ENCODE measurements at places on chromosomes 2 and 18.
A peak's percentile ranks its signal among the peaks of the same experiment; 100 is the strongest.

- no peak for DNase-seq
These were observed 1224.8 kb downstream of the SUCLG1 start for GRCh38 chr2:83234246-83234645.

GRCh38 chr2:10035053-10035422, 8.3 kb upstream of the KLF11 start:
- no peak for DNase-seq

DNA sequence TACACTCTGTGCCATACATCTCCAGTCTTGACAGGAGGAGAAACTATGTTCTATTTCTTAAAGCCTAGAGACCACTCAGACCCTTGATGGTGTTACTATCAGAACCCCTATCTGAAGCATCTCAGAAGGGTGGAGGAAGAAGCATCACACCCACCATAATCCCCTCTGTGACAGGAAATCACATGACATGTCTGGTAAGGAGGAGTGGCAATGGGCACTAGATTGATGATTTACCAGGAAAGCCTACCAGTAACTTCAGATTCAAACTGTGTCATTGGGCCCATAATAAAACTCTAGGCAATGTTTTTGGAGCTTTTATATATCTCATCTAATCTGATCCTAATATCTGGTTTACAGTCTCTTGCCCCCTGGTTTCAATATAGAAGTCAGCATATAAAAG, 37.1 kb upstream of the C2orf66 start:
- no peak for DNase-seq

- DNase-seq = no peak
These were observed 7.0 kb upstream of the TYMS start for GRCh38 chr18:650428-650858.

DNA sequence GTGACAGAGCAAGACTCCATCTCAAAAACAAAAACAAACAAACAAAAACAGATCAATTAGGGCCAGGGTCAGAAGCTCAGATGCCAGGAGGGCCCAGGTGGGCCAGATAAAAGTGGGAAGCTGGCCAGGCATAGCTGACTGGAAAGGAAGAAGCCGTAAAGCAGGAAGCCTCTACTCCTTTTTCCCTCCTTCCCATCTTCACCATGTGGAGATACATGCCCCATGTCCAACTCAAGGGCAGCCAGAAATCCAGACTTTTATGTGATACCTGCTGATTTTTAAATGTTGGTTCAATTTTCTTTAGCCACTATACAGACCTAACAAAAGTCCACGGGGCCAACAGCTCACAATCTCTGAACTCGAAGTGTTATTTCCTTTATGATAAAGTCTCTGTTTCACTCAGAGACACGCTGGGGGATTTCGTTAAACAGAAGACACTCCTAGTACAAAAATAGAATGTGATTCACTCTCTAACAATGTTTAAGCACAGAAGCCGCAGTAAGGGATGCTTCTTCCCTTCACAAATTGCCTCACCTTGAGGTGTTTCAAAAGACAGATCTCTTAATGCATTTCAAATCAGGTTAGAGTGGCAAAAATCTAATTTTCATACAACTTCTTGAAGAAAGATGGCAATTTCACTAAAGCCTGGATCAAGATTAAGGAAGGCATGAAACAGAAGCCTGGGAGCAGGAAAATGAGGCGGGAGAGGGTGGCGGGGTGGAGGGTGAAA, 14.0 kb downstream of the TMEM247 start:
- DNase-seq = peak; percentile 79

GRCh38 chr2:174336501-174337336, 2.0 kb downstream of the SP9 start:
- peak; percentile 61 for DNase-seq

- no peak for DNase-seq
These were observed 566.6 kb upstream of the DSEL start for GRCh38 chr18:68083131-68083530.

- DNase-seq = peak; percentile 78
These were observed 47.5 kb downstream of the ZFP36L2 start for GRCh38 chr2:43178602-43179542.

DNA sequence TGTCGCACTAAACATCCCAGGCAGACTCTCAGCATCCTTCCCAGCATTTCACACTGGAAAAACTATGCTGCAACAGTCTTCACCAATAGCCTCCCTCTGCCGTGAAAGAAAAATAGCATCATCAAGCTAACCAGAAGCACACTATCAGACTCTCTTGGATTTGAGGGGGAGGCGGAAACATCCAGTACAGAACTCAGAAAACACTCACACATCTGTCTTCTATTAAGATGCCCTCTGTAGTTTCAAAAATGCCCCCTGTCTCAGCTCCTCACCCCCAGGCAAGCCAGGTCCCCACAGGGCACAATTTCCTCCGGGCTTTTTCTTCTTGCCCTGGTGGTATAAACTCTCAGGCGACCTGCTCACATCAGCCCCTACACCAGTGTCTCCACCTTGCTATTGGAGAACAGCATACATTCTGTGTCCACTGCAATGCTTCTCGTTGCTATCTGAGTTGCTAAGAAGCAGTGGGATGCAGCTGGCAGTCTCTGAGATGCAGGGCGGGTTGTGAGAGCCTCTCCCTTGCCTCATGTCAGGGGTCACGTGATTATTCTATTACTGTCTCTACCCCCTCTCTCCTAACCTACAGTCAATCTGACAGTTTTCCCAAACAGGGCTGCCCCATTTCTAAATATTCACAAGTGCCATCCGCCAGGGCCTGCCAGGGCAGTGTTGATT, 189.9 kb downstream of the INO80D start:
- DNase-seq = no peak

DNA sequence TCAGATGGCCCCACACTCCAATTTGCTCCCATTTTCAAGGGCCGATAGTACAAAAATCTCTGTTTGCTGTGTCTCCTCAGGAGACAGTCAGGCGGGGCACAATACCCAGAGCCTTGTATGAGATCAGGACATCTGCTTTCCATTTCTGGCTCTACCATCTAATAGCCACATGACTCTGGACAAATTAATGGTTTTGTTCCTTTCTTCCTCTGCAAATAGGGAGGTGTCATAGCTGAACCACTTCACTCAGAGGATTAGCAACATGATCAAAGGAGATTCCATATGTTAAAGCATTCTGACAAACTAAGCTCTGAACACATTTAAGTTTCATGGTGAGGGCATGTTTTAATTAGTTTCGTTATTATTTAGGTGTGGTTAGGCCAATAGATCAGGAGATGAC, 602.1 kb upstream of the SYT4 start:
- no peak for DNase-seq

GRCh38 chr2:211416373-211416772, 860.0 kb downstream of the CPS1 start:
- no peak for DNase-seq

- no peak for DNase-seq
These were observed 63.9 kb upstream of the ZNF397 start for GRCh38 chr18:35176925-35177324.

DNA sequence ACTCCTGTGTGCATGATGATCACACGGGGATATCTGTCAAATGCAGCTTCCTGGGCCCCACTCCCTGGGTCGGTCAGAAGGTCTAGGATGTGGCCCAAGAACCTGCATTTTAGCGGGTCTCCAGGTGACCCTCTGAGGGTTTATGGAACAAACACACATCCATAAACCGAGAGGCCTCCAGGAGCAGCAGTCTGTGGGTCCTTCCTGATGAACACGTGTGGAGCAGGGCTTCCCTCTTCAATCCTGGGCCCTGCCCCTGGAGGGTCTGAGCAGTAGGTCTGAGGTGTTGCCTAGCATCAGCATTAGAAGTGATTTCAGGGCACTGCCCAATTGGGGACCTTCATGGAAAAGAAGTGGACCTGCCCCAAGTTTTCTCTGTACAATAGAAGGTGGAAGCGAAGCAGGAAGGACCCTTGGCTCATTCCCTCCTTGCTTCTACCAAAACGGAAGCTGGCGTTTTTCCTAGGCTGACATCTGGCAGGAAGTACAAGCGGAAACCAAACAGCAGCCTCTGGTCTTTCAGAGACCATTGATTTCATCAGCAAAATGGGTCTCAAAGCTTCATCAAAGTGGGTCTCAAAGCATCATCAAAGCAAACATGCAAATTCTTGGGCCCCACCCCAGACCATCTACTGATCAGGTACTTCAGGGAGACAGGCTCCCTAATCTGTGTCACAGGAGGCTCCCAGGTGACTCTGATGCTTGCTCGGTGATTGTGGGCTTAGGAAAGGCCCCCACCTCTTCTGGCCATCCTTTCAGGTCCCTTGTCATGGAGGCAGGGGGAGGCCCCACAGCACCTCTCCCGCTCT, 30.7 kb downstream of the INO80C start:
- DNase-seq = no peak

- peak; percentile 9 for DNase-seq
These were observed 1.3 kb upstream of the ACKR3 start for GRCh38 chr2:236568068-236568921.

DNA sequence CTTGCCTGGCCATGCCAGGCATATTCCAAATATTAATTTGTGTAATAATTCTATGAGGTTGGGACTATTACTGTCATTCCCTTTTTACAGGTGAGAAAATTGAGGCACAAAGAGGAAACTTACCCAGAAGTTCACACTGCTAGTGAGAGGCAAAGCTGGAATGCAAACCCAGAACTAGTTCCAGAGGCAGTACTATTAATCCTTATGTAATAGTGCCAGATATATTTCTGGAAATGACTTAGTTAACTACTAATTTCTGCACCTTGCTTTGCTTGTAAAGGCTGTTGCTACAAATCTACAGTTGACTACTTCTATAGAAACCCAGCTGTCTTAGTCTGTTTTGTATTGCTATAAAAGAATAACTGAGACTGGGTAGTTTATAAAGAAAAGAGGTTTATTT, 5.3 kb upstream of the CFLAR start:
- no peak for DNase-seq

GRCh38 chr2:238487134-238487533, 60.4 kb downstream of the ASB1 start:
- no peak for DNase-seq

DNA sequence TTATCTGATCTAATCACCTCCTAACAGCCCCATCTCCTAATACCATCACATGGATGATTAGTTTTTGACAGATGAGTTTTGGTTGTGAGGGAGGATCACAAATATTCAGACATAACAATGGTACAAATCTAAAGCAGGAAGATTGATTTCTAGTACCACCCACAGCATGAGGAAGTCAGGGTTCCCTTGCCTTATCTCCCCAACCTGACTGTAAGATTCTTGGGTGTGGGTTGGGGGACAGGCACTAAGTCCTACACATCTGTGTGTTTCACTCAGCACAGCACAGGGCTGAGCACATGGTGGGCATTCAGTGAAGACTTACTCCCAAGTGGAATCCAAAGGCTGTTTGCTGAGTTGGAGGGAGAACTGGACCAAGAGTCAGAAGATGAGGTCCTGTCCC, 93.8 kb upstream of the CXCR4 start:
- no peak for DNase-seq

- DNase-seq = peak; percentile 28
These were observed 50.7 kb upstream of the PAIP2B start for GRCh38 chr2:71277536-71278103.

- peak; percentile 58 for DNase-seq
These were observed 20.8 kb downstream of the CRIM1 start for GRCh38 chr2:36376319-36376765.

GRCh38 chr2:101150306-101151145, 656 bp downstream of the TBC1D8 start:
- peak; percentile 40 for DNase-seq

DNA sequence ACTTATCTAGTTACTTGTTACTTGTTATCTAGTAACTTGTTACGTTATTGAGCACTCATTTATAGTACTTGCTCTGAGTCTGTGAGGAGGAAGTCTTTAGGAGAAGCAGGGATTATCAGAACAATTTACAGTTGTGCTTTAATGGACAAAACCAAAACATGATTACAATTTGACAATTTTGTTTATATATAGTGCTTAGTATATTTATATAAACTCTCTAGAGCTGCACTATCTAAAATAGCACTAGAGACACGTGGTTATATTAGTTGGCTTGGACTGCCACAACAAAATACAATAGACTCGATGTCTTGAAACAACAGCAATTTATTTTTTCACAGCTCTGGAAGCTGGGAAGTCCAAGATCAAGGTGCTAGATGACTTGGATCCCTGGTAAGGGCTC, 78.4 kb downstream of the BMPR2 start:
- no peak for DNase-seq

GRCh38 chr18:31697351-31698298, 13.2 kb upstream of the B4GALT6 start:
- DNase-seq = no peak

- DNase-seq = peak; percentile 65
These were observed 25.8 kb upstream of the SRD5A2 start for GRCh38 chr2:31606509-31606908.

GRCh38 chr2:59575191-59575590, 978.3 kb downstream of the BCL11A start:
- DNase-seq = no peak

GRCh38 chr2:136204971-136205370, 87.0 kb upstream of the CXCR4 start:
- no peak for DNase-seq

DNA sequence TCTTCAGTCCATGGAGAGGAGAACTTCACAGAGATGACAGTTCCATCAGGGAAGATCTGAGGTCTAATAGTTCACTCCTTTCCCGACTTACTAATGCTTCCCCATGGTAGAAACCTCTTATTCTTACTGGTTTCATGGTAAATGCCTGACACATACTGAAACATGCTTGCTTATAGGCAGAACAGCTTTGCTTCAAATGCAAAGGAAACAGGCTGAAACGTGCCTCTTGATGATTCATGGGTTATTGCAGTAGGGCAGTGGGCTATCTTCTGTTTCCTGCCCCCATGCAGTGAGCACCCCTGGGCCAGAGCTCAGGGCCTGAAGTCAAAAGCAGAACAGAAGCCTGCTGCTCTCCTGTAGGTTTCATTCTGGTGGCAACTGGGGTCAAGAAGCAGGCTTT, 223.5 kb downstream of the RDH14 start:
- DNase-seq = peak; percentile 12

DNA sequence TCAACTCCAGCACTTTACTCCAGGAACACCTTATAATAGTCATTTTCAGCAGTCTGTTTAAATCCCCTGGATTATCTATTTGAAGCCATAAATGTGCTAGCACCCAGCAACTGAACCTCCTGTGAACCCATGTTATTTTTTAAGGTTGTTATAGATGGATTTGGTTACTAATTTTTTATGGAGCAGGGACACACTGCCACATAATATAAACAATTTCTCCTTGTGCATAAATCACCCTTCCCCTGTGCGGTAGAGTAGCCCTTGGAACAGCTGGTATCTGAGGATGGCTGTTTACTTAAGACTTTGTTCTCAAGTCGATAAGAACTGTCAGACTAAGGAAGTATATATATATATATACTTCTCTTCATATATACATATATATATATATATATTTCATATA, 367.4 kb downstream of the EPHA4 start:
- DNase-seq = no peak

DNA sequence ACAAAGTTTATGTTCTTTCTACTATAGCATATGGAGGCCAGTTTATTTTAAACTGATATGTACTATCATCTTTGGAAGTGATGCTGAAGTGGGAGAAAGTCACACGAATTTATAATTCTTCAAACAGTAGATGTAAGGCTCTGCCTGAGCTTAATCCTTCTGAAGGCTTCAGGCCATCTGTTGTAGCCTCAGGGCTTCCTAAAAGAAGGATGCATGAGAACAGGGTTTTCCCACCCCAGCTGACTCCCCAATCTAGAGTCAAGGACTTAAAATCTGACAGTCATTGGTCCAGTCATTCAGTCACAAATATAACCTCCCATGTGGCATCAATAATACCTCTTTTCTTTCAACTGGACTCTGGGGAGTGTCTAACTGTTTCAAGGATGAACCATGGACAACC, 330.5 kb downstream of the KCNS3 start:
- DNase-seq = no peak

Measured in ELR (cell line).